IPS DF 6.9 (cell line): ENCODE measurements at places on chromosomes 3 and 15.

- no peak for DNase-seq
- H3K27me3 ChIP-seq = no peaks in the 10 kb centered on the region
- no peaks in the 10 kb centered on the region for H3K4me1 ChIP-seq
Observed at GRCh38 chr15:97972366-97972765, 11.9 kb downstream of the ARRDC4 start.

- no peak overlapping the region for H3K27ac ChIP-seq
- DNase-seq = no peak
- H3K36me3 ChIP-seq = peaks cover 3% of the 10 kb centered on the region; the same call in 1 of the 2 replicates
- H3K4me1 ChIP-seq = no peaks in the 10 kb centered on the region
Observed at GRCh38 chr3:121483290-121483689, 62.5 kb downstream of the POLQ start.

DNA sequence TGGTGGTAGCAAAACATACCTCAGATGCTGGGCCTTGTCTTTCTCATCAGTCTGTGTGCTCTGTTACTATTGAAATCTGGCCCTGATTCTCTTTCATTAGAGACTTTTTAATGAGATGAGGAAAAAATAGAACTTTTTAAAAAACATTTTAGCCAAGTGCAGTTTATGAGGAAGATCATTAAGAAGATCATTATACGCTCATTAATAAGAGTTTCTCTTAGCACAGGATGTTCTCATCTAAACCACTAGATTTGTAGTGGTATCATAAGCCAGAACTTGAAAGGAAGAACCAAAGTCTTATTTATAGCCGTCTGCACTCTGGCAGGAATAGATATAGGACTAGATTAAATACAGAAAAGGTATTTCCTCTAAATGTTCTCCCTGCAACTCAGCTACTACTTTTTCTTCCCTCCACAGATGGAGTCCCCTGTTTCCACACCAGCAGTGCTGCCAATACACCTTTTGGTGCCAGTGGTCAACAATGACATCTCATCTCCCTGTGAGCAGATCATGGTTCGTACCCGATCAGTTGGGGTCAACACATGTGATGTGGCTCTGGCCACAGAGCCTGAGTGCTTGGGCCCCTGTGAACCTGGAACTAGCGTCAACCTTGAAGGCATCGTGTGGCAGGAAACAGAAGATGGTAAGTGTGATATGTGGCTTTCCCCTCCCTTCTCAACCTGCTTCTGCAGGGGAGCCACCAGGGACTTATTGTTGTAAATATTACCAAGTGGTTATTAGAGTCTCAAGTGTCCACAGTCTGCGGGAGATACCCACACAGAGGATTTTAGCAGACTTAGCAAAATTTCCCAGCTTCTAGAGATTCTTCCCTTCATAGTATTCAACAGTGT, 152.8 kb downstream of the RBPMS2 start:
- H3K27me3 ChIP-seq = no peaks in the 10 kb centered on the region
- no peaks in the 10 kb centered on the region for H3K4me1 ChIP-seq
- no peak for DNase-seq
- H3K36me3 ChIP-seq = no peaks in the 10 kb centered on the region; the same call in 1 of the 2 replicates

- H3K4me1 ChIP-seq = no peaks in the 10 kb centered on the region
- H3K36me3 ChIP-seq = no peaks in the 10 kb centered on the region
- DNase-seq = no peak
- H3K27ac ChIP-seq = no peak overlapping the region
- H3K4me3 ChIP-seq = no peak overlapping the region
- no peaks in the 10 kb centered on the region for H3K27me3 ChIP-seq
Observed at GRCh38 chr3:135452881-135453280, 512.6 kb upstream of the PPP2R3A start.

DNA sequence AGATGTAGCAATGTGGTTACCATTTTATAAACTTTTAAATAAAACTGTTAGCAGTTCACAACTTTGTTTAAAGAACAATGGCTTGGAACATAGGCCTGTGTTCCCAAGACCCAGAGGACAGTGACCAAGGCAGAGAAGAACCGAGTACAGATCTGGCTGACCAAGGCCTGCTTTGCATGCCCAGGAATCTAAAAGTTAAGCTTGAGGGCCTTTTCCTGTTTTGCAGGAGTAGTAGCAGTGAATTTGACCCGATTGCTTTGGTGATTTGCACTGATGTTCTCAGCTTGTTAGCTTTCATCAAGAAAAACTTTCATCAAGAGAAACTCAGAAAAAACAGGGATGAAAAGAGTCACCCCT, 9.9 kb downstream of the FILIP1L start:
- H3K4me3 ChIP-seq = no peak overlapping the region
- DNase-seq = no peak
- no peaks in the 10 kb centered on the region for H3K4me1 ChIP-seq
- H3K36me3 ChIP-seq = no peaks in the 10 kb centered on the region

DNA sequence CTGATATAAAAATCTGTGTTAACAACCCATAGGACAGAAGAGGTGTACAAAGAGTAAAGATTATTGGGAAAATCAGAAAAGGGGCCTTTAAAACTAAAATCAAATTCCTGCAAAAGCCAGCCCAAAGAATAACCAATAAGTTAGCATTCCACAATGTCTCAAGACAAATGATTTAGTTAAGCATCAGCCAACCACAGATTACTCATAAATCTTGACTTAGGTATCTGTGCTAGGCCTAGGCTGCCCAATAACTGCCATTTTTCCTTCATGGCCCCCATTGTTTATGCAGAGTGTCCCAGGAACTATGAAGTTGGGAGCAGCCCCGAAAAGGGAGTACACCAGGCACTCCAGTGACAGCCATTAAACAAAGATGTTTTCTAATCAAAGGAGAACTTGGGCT, 7.4 kb downstream of the TRANK1 start:
- no peak overlapping the region for H3K27ac ChIP-seq
- no peaks in the 10 kb centered on the region for H3K27me3 ChIP-seq
- H3K36me3 ChIP-seq = no peaks in the 10 kb centered on the region
- peaks cover 4% of the 10 kb centered on the region; the same call in 1 of the 2 replicates for H3K4me1 ChIP-seq
- no peak for DNase-seq
- H3K4me3 ChIP-seq = no peak overlapping the region

GRCh38 chr3:144384241-144384979, 412.8 kb downstream of the DIPK2A start:
- peaks cover 4% of the 10 kb centered on the region; the same call in 1 of the 2 replicates for H3K4me1 ChIP-seq
- no peaks in the 10 kb centered on the region for H3K27me3 ChIP-seq
- no peaks in the 10 kb centered on the region for H3K36me3 ChIP-seq
- no peak for DNase-seq
- H3K27ac ChIP-seq = no peak overlapping the region

- no peak overlapping the region for H3K4me3 ChIP-seq
- H3K4me1 ChIP-seq = peaks cover 3% of the 10 kb centered on the region
- H3K36me3 ChIP-seq = no peaks in the 10 kb centered on the region
Observed at GRCh38 chr15:62883938-62884479, 158.5 kb upstream of the TPM1 start.

- H3K4me3 ChIP-seq = no peak overlapping the region
- DNase-seq = no peak
- peaks cover 7% of the 10 kb centered on the region; the same call in 1 of the 2 replicates for H3K4me1 ChIP-seq
- H3K36me3 ChIP-seq = no peaks in the 10 kb centered on the region
- no peaks in the 10 kb centered on the region for H3K27me3 ChIP-seq
Observed at GRCh38 chr3:124633524-124633923, 96.7 kb upstream of the UMPS start.

- H3K4me3 ChIP-seq = no peak overlapping the region
- H3K27ac ChIP-seq = no peak overlapping the region
- peaks cover 3% of the 10 kb centered on the region; the same call in 1 of the 2 replicates for H3K4me1 ChIP-seq
- no peak for DNase-seq
- H3K27me3 ChIP-seq = no peaks in the 10 kb centered on the region
Observed at GRCh38 chr15:100247228-100248225, 94.2 kb downstream of the ADAMTS17 start.

GRCh38 chr3:38649500-38650247, at the start of gene SCN5A:
SCN5A (minus strand) TSS chr3:38649687; CDS start chr3:38633307, 16,380 bp downstream.
- H3K36me3 ChIP-seq = no peaks in the 10 kb centered on the region
- H3K4me3 ChIP-seq = peak within 1 kb of the TSS; percentile 91
- H3K27ac ChIP-seq = no peak within 1 kb of the TSS
- peaks cover 10% of the 10 kb centered on the region; the same call in 1 of the 2 replicates for H3K27me3 ChIP-seq
- H3K4me1 ChIP-seq = 0 out of 2 replicates have a peak, but pooled peaks cover 2% of the 10 kb centered on the region
- DNase-seq = no peak
